Activated CD4-positive, alpha-beta T cell treated with anti-CD3 and anti-CD28 coated beads, Interleukin-2, amount 50 U/mL, for 4 hours (primary cell): ENCODE measurements at places on chromosomes 3 and 15.

DNA sequence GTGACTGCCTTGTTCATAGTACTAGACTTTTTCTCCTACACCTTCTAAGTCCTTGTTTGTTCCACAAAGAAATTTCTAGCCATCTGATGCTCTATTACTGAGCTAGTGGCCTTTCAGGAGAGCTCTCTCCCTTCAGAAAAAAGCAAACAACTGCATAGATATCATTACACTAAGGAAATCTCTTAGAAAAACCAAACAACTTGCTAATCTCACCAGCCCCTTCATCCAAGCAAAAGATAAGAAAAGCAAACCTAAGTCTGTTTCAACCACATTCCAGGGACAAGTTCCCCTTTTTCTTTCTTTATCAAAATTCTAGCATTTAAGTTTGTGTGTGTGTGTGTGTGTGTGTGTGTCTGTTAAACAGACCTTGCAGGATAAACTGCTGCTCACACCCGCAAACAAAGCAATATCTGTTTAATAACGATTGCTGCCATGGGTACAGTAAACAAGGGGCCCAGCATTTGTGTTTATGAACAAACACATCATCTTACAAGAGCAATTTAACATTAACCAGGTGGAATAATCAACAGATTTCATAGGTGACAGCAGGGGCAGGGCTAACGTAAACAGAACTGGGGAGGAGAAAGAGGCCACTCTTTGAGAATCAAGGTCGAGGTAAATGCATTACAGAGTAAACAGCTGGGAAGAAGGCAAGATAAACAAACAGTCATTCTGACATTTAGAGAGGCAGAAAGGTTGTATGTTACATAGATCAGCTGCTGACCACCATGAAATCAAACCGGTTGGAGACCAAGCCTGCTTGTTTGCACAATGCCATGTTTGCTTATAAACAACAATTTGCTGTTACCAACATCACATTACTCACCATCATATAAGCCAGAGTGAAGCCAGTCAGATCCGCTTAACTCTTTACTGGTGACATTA is 375.1 kb downstream of the FOXP1 start:
- no peak for DNase-seq

DNA sequence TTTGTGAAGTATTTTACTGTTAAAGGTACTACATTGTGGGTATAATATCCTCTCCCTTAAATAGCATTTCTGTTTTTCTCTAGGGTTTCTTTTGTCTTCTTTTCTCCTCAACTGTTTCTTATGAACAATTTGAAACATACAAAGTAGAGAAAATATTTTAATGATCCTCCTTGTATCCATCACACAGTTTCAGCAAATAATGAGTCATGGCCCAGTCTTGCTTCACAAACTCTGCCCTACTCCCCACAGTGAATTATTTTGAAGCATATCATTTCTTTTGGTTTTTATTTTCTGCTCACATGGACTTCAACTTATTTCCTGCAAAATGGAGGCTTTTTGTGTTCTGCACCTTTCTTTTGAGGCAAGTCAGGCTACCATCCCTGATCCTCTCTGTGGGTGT is 6.1 kb upstream of the SCAANT1 start:
- no peak for DNase-seq

GRCh38 chr3:174495311-174495710 is 363.8 kb upstream of the NAALADL2 start:
- no peak for DNase-seq

DNA sequence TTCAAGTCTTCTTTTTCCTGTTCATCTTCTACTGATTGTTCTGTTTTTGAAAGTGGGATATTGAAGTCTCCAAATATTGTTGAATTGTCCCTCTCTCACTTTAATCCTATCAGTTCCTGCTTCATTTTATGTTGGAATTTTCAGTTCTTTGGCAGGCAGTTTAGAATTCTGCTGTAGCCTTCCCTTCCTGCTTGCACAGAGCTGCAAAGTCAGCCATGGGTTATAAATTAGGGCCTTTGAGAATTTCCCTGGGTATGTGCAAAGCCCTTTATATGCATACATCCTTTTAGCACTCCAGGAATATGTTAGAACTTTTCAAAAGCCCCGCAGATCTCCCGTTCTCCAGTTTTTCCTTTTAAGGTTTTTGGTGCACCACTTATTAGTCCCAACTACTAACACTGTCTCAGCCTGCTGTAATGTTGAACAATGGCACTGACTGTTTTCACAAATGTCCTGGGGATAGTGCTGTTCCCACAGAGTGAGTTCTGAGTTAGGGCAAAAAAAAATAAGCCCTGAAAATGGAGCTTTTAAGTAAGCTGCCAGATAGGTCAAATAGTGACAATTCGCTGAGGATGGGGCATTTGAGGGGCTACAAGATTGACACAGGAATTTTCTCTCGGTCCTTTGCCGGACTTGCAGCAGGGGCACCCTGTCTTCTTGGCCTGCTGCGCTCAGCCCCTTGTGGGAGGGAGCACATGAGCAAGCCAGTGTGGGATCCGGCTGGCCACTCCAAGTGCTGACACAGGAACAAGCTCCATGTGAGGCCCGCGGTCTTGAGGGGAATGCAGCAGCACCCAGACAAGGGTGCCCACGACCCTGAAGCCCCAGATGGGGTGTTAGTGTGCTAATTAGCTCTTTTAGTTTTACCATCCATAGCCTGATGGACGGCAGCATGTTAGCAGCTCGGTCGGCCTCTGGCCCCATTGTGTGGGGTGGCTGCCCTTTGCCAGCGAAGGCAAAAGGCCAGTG is 96.0 kb downstream of the VPS8 start:
- no peak for DNase-seq

DNA sequence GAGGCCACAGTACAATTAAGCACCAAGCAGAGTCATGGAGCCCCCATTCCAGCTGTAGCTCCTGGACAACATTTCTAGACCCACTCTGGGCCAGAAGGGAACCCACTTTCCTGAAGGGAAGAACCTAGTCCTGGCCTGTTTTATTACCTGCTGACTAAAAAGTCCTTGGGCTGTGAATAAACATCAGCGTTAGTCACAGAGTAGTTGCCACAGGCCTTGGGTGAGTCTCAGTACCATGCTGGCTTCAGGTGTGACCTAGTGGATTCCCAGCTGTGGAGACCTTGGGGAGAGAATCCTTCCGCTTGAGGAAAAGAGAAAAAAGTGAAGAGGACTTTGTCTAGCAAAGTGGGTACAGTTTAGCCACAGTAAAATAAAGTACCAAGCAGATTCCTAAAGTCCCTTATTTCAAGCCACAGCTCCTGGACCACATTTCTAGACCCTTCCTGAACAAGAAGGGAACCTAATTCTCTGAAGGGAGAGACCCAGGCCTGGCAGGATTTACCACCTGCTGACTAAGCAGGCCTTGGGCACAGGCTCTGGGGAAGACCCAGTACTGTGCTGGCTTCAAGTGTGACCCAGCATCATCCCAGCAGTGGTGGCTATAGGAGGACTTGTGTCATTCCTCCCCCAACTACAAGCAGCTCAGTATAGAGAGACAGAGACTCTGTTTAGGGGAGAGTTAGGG is 118.3 kb upstream of the KCNH8 start:
- no peak for DNase-seq

DNA sequence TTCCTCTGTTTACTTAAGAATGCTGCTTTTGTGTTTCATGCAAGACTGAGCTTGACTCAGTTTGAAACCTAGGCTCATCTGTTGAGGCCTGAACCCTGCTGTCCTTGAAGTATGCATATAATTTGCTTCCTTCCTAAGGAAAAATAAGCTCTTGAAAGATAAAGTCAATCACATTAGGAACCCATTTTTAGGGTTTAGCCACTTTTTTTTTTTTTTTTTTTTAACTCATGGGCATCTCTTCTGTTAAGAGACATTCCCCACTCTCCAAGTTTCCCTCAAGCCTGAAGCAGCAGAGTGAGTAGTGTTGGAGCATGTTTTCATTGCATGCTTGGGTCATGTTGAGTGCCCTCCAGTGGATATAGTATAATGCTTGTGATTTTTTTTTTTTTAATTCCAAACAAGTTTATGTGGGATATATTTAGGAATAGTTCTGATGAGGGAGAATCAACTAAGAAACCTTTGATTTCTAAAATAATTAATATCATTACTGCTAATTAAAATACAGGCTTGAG is 3.6 kb downstream of the CTNNB1 start:
- no peak for DNase-seq

DNA sequence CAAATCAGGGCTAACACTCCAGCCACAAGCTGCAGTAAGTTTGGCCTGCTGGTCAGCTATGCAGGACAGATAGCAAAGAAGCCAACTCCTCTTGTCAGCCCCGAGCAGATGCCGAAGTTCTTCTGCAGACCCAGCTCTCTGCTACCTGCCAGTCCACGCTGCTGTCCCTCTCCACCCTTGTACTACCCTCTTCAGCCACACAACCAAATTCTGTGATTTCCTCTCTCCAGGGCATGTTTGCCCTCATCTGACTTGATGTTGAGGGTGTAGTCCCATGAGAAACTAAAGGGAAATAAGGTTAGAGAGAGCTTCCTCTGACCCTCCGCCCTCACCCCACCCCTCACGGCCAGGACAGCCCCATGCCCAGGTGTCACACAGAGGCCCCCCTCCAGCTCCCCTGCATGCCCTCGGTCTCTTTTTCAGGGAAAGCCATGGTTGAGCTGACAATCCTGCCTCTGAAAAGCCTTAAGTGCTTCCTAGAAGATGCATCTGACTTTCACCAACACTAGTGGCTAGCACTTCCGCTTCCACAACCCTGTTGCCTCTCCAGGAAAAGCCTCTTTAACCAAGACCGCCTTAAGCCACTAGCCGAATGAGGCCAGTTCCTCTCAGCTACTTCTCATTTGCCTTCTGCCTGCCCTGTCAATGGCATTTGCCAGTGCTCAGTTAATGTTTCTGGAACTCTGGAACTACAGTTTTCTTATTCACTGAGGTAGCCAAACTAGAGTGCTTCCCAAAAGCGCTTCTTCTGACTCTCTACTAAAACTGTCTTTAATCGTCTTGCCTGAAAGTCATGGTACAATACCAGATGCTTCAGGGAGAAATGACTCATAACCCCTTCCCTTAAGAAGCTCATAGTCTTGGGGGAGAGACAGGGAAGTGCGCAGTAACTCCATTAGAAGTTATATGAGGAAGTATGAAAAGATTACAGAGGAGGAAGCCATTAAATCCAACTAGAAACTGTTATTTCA is 300.4 kb upstream of the STT3B start:
- no peak for DNase-seq
